ENCODE measurements at places on chromosomes 12 and 14. TPM values are rescaled to one million over a fixed set of nuclear protein-coding genes. Genes with fewer than 3 reads are reported as not detected.

The CNTN1 gene
- total RNA-seq, result not detected

The PLBD1 gene
- 0.24 TPM for total RNA-seq

The B4GALNT1 gene
- 2.9 TPM for total RNA-seq

The FZD10 gene
- total RNA-seq, result not detected

The TMEM233 gene
- total RNA-seq, result not detected

The MANSC1 gene
- 0.31 TPM for total RNA-seq

The LIN7A gene
- not detected for total RNA-seq

The PPFIA2 gene
- total RNA-seq, result not detected

The GDF3 gene
- total RNA-seq, result not detected

The WASHC3 gene
- total RNA-seq, result 40.0 TPM

The PPP1R12A gene
- total RNA-seq, result 80.4 TPM

The KCNMB4 gene
- 0.31 TPM for total RNA-seq

The DLK1 gene
- not detected for total RNA-seq

The ARHGEF25 gene
- total RNA-seq, result 1.9 TPM

The ASCL1 gene
- total RNA-seq, result not detected

The KRT82 gene
- total RNA-seq, result not detected

The CLMN gene
- total RNA-seq, result 0.72 TPM

The SPIC gene
- total RNA-seq, result not detected

The KRT71 gene
- not detected for total RNA-seq

The TSHR gene
- total RNA-seq, result not detected

The CNOT2 gene
- total RNA-seq, result 73.7 TPM

The DCN gene
- total RNA-seq, result not detected

The MAP3K12 gene
- total RNA-seq, result 11.9 TPM

The ZFYVE26 gene
- 19.9 TPM for total RNA-seq

The ARHGAP9 gene
- 116 TPM for total RNA-seq

The PSEN1 gene
- total RNA-seq, result 31.7 TPM

The TMEM63C gene
- total RNA-seq, result 0.64 TPM

The FAM181A gene
- total RNA-seq, result not detected

The ANAPC5 gene
- total RNA-seq, result 133 TPM

The VPS33A gene
- 44.2 TPM for total RNA-seq

The ITGB7 gene
- total RNA-seq, result 339 TPM

The FMNL3 gene
- 35.8 TPM for total RNA-seq

The GPX2 gene
- not detected for total RNA-seq

The ESR2 gene
- total RNA-seq, result 0.93 TPM

The STXBP6 gene
- total RNA-seq, result 0.28 TPM

The HIP1R gene
- 27.2 TPM for total RNA-seq

The CCDC198 gene
- total RNA-seq, result not detected

The LMO3 gene
- not detected for total RNA-seq

The FAM186B gene
- 0.15 TPM for total RNA-seq

The EXOC3L4 gene
- not detected for total RNA-seq

The KRT3 gene
- total RNA-seq, result not detected

The ARHGEF40 gene
- 0.16 TPM for total RNA-seq

The POU6F1 gene
- total RNA-seq, result 12.0 TPM

The MUCL1 gene
- total RNA-seq, result not detected

The NAV3 gene
- not detected for total RNA-seq

The NGB gene
- not detected for total RNA-seq

The ADAMTS20 gene
- not detected for total RNA-seq

The RTL1 gene
- total RNA-seq, result not detected
